Stimulated activated CD4-positive, alpha-beta T cell treated with anti-CD3 and anti-CD28 coated beads, Interleukin-1b, Interleukin-23, amount 100 ng/mL, for 1 hour (primary cell): ENCODE measurements at places on chromosomes 16 and 17.

DNA sequence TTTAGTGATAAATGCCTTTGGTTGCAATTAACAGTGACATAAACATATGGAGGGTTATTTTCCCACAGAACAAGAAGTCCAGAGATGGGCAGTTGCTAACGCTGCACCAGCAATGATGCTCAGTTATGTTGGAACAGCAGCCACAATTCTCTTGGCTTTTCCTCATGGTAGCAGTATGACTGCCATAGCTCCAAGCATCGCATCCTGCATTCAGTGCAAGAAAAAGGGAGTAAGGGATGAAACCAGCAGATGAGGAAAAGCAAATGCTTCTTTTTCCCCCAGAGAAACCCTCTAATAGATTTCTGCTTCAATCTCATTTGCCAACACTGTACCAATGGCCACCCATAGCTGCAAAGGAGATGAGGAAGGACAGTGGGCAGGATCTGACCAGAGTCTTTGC lies 13.0 kb upstream of the ZCCHC14 start:
- DNase-seq, result no peak

GRCh38 chr16:72846594-72846993 lies 201.3 kb downstream of the ZFHX3 start:
- no peak for DNase-seq

GRCh38 chr17:30920683-30921543 lies 832 bp upstream of the ADAP2 start:
- no peak for DNase-seq

GRCh38 chr16:7246578-7246977 lies 86.1 kb upstream of the RBFOX1 start:
- no peak for DNase-seq

DNA sequence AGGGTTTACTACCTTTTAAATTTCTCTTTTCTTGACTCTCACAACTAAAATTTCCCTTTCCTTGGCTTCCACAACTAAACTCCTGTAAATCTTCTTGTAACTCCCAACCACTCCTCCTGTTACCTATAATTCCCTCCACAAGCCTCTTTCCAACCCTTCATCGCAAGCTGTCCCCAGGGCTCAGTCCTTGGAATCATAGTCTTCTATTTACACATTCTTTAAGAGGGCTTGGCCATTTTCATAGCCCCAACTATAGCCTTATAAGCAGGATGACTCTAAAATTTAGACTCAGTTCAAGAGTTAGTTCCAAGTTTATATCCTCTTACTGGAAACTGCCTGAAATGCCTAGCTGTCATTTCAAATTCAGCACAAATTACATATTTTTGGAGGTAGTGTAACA lies 23.9 kb downstream of the GLG1 start:
- DNase-seq, result no peak

- no peak for DNase-seq
Observed at GRCh38 chr17:7632492-7632894, 2.6 kb downstream of the SHBG start.

DNA sequence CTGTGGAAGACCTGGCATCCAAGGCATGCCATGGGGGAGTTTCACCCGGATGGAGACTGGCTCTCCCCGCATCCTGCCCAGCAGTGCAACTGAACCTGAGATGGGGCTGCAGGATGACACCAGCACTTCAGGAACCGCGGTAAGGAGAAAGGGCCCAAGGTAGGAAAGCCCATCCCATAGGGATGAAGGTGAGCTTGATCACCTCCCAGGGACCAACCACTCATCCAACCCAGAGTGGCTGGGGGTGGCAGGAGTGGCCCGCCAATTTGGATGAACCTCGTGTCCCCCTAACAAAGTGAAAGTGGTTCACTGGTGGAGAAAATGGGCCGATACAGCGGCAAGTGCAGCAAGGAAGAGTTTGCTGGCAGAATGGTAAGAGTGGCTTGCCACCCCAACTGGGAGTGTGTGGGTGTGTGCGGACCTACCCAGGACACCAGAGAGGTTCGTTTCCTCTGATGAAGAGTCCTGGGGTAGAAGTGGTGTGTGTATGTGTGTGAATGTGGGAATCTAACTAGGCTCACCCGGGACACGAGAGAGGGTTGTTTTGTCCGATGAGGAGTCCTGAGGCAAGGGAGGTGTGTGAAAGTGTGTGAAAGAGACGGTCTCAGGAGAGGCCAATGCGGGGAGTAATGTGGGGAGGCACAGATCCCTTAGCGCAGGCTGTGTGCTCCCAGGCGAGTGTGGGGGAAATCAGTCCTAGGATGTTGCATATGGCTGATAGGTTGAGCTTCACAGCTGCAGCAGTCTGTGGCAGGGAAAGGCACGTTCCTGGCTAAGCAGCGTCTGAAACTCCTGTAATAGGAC lies 22.6 kb downstream of the ACSM1 start:
- DNase-seq, result no peak
